Stimulated activated CD4-positive, alpha-beta T cell treated with anti-CD3 and anti-CD28 coated beads, Interleukin-1b, Interleukin-23, amount 100 ng/mL, for 1 hour (primary cell): ENCODE measurements at places on chromosomes 3 and 15.
A peak's percentile ranks its signal among the peaks of the same experiment; 100 is the strongest.

DNA sequence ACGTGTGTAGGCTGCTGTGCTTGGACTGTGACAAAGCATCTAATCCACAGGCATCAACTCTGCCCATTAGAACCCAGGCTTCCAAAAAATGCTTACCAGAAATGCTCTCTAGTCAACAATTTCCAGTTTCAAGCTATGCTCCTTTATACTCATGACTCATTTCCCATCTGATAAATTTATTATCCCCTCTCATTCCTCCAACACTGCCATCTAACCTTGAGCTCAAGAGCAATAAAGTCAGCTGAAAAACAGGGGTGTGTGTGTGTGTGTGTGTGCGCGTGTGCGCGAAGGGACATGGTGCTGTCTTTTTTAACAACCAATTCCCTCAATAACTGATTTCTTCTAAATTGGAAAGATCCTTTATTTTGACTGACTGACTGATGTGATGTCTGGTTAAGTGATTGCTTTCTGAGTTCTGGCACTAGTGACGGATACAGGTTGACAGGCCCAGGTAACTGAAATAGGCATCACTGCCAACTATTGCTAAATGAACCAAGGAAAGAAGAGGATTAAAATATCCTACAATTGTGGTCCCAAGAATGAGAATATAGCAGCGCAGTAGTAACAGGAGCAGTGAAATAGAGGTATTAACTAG is 405.5 kb downstream of the ZNF385D start:
- no peak for DNase-seq

DNA sequence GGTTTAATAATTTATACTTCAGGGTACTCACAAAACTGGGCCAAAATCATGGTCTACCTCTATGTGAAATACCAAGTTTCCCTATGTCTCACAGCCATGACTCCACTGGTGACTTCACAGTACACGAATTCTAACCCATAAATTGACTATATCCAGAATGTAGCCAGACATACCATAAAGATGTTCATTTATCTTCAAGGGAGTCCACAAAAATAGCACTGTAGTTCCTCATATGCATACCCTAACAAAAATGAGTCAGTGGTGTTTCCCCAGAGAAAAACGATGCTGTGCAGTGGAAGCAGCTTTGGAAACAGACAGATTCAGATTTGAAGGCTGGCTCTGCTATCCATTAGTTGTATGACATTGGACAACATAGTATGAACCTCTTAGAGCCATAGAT is 438.8 kb downstream of the FHIT start:
- no peak for DNase-seq

- no peak for DNase-seq
Measured at GRCh38 chr15:36917411-36918267, 182.7 kb downstream of the MEIS2 start.

DNA sequence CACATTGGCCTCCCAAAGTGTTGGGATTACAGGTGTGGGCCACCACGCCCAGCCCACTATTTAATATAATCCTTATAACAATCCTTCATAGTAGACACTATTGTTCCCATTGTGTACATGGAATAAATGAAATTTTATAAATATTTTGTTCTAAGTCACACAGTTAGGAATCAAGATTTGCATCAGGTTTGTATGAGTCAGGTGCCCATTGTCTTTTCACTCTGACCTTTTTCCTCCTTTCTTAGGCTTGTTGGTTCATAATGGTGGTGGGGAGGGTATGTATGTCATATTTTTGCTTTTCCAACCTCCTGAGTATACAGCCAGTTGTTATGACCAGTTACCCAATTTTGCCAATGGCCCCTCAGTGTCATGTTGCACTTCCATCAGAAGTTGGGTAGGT is 18.0 kb upstream of the SLC30A4 start:
- DNase-seq = no peak

- DNase-seq = no peak
Measured at GRCh38 chr15:88258093-88258641, 1.6 kb upstream of the NTRK3 start.

DNA sequence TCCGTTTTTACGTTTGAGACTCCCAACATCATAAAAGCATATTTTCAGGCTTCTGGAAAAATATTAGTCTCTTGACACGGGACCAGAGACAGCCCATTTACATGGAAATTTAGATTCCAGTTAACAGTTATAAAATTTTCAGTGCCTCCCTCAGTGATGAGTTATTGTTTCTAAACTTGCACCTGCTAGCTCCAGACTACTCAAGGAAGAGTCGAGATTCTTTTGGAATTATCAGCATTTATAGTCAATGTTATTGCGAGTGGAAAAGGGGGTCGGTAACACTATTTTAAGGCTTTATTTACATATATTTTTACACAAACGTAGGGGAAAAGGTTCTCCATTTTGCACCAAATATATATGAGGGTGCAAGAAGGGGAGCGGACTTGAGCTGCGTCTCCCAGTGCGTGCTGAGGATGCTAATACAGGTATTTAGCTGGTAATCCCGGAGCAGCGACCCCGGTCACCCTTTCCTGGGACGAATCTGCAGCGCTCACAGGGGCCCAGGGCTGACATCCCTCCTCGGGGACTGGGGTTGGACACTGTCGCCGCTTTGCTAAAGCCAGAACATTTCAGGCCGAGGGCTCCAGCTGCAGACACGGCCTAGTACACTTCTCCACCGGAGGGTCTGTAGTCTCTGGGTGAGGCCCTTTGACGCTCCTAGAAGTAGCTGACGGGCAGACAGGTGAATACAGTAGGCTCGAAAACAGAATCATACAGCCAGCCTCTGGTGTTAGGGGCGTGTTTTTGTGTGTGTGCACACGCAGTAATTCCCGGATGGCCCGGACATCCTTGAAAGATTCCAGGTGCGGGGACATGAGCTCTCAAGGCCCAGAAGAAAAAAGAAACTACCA is 729 bp upstream of the ZBTB11 start:
- no peak for DNase-seq

DNA sequence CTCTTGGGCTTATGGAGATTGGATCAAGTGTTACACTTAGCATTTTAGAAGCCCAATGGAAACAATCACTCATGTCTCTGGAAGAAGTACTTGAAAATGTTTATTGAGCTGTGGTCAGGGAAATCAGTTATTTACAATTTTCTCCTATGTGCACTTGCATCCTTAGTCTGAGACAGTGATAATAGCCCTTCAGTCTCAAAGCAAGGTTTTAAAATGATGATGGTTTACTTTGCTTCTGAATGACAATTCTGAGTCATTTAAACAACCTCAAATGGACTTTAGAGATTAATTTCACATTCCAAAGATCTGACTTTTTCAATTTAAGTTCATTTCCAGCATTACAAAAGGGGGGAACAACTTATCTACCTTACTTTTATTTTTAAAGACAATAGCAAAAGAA is 20.1 kb downstream of the TIPARP start:
- no peak for DNase-seq

GRCh38 chr3:125684199-125684598 is 88.9 kb upstream of the OSBPL11 start:
- DNase-seq = no peak

- no peak for DNase-seq
Measured at GRCh38 chr3:129282727-129283327, 4.2 kb downstream of the HMCES start.

- no peak for DNase-seq
Measured at GRCh38 chr3:66501483-66502244, 842 bp upstream of the LRIG1 start.

- DNase-seq = no peak
Measured at GRCh38 chr15:85625856-85626255, 168.9 kb downstream of the KLHL25 start.

DNA sequence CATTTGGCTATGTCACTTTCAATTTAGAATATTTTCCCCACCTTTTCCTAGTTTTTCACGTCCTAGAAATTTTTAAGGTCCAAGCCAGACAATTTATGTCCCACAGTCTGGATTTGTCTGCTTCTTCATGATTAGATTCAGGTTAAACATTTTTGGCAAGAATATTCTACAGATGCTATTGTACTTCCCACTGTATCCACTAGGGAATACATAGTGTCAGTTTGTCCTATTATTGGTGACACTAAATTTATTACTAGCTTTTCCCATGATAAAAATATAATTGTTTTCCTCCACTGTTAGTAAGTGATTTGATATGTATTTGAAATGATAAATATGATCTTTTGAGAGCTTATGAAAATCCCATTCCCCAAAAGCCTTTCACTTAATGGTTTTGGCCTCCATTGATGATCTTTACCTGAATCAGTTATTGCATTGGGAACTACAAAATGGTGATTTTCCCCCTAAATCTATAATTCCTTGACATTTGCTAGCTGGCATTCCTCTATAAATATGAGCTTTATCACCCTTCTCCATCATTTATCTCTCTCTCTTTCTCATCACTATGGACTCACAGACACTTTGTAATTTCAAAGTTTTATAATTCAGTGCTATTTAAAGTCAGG is 8.3 kb downstream of the ARL14 start:
- no peak for DNase-seq

- DNase-seq = no peak
Measured at GRCh38 chr15:85828126-85828525, 33.4 kb upstream of the KLHL25 start.

DNA sequence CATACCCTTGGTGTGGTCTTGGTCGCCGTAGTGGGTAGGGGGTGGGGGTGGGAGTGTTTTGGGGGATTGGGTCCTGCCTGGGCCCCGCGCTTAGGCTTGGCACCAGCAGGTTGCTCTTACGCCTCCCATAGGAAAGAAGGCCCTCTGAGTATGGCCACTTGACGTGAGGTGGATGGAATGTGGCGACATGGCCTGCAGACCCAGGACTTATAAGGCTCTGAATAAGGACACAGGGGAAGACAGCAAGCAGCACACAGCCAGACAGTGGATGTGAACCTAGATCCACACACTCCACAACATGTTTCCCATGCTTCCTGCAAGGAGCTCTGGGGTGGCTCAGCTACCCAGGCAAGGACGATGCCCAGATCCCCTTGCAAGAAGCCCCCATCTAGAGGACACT is 12.4 kb downstream of the RBPMS2 start:
- no peak for DNase-seq

DNA sequence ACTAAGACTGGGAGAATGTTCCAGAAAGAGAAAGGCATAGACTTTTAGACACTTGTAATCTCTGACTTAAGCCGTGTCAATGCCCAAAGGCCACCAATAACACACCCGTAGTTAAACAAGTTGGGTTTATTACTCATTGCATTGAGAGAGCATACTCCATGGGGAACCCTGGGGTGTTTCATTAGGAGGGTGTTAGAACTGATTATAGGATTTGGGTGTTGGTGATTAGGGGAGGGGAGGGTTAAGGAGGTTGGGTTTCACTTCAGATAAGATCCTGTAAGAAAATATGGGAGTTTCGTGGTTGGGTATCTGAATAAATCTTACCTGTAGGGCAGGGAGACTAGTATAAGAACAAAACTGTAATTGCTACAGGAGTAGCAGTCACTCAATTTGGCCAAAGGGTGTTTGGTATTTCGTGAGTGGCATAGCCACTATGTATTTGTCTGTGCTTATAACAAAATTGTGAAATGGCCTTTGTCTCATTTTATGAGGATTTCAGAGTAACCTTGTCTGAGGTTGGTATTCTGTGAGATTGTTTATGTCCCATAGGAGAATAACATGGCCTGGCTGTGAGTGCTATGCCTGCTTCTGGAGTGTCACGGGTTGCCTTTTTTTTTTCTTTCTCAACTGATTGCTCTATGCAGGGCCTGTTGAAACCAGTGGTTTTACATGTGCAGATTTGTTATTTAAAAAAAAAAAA is 2.9 kb downstream of the HACD3 start:
- no peak for DNase-seq

GRCh38 chr3:134327594-134327975 is 46.7 kb downstream of the AMOTL2 start:
- no peak for DNase-seq

GRCh38 chr3:121995161-121996137 is 26.6 kb downstream of the ILDR1 start:
- no peak for DNase-seq

GRCh38 chr3:188232656-188233055 is 78.7 kb downstream of the LPP start:
- DNase-seq = no peak

GRCh38 chr15:79311901-79312553 is 1.1 kb downstream of the TMED3 start:
- DNase-seq = no peak

- no peak for DNase-seq
Measured at GRCh38 chr3:159616234-159616825, 372.3 kb upstream of the IL12A start.

- DNase-seq = no peak
Measured at GRCh38 chr3:174524203-174524602, 334.9 kb upstream of the NAALADL2 start.

DNA sequence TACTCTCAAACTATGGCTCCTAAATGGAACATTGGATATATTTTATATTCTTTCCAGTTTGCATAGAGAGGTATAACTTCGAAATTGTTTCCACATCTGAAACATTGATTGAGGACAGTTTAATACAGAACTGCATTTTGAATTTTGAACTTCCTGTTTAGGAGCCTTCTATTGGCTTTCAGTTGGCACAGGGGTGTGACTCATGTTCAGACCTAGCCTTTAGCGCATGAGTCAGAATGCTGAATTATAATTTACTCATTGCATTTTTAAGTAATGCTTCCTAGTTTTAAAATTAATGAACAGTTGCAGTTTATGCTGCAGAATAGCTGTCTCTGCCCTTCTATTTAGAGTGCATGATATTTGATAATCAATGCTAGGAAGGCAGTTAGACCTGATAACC is 751.7 kb downstream of the CADM2 start:
- no peak for DNase-seq

DNA sequence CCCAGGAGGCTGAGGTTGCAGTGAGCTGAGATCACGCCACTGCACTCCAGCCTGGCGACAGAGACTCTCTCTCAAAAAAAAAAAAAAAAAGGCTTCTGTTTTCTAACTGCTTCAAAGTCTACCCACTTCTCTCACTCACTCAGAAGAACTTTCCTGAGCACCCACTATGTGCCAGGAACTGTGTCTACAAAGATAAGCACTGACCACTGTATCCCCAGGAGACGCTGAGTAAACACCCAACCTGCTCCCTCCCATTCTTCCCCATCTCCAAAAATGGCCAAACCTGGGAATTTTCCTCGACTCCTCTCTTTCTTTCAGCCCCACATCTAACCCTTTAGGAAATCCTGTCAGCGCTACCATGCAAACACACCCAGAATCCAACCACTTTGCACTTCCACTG is 12.5 kb downstream of the RUVBL1 start:
- DNase-seq = no peak

DNA sequence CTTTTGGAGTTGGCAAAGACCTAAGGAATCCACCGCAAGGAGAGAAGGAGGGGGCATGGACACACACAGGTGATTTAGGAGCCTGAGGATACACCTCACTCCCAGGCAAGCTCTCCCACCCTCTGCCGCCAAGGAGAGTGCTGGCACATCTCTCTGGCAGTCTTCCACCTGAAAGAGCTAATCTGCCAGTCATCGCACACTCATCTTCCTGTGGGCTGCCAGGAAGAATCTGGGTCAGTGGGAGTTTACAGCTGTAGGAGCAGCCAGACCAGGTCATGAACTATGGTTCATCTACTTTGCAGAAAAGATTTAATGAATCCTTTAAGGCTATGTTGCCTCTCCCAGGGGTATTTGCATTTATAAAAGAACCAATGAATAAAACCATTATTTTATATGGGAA is 170.6 kb upstream of the TSC22D2 start:
- DNase-seq = no peak

- peak; percentile 1 for DNase-seq
Measured at GRCh38 chr3:98657457-98657856, 64.0 kb upstream of the CPOX start.

GRCh38 chr3:134029256-134029733 is 430 bp downstream of the SLCO2A1 start:
- DNase-seq = no peak
